Sigmoid colon (tissue), 7 donors: ENCODE measurements at places on chromosomes 3 and 15. TPM values are rescaled to one million over a fixed set of nuclear protein-coding genes. Genes with fewer than 3 reads are reported as not detected.

UNC13C gene
- polyA plus RNA-seq = under 0.01 TPM

SLC38A3 gene
- not detected for polyA plus RNA-seq

SYNPR gene
- not detected for polyA plus RNA-seq

GNAT1 gene
- polyA plus RNA-seq = 0.06 TPM

OR4M2 gene
- polyA plus RNA-seq = not detected

GREM1 gene
- 33.2 TPM for polyA plus RNA-seq

NAALADL2 gene
- polyA plus RNA-seq = 1.8 TPM

FOXL2NB gene
- polyA plus RNA-seq = not detected

TMEM43 gene
- polyA plus RNA-seq = 6.0 TPM

EFCC1 gene
- polyA plus RNA-seq = 2.4 TPM

CHCHD6 gene
- polyA plus RNA-seq = 15.5 TPM

CATSPER2 gene
- polyA plus RNA-seq = under 0.01 TPM

KLHL40 gene
- polyA plus RNA-seq = not detected

SNRPA1 gene
- polyA plus RNA-seq = 70.3 TPM

CCDC80 gene
- 1.8 TPM for polyA plus RNA-seq

MANF gene
- polyA plus RNA-seq = 16.8 TPM

ZNF80 gene
- polyA plus RNA-seq = not detected

ZNF774 gene
- polyA plus RNA-seq = 1.4 TPM

GHSR gene
- polyA plus RNA-seq = not detected

SLC25A36 gene
- polyA plus RNA-seq = 15.5 TPM

FBXL2 gene
- polyA plus RNA-seq = 1.2 TPM

SH2D7 gene
- 3.0 TPM for polyA plus RNA-seq

SEC22A gene
- polyA plus RNA-seq = 13.5 TPM

GATM gene
- polyA plus RNA-seq = 10.3 TPM

IL16 gene
- 52.8 TPM for polyA plus RNA-seq

LRRN1 gene
- not detected for polyA plus RNA-seq

ALPK3 gene
- under 0.01 TPM for polyA plus RNA-seq

ABCF3 gene
- polyA plus RNA-seq = 45.6 TPM

ARRDC4 gene
- polyA plus RNA-seq = 143 TPM

AADAC gene
- not detected for polyA plus RNA-seq

NR2C2 gene
- 6.0 TPM for polyA plus RNA-seq

CRABP1 gene
- polyA plus RNA-seq = not detected

ATP10A gene
- 3.2 TPM for polyA plus RNA-seq

ARHGAP31 gene
- polyA plus RNA-seq = 5.4 TPM

ITIH4 gene
- polyA plus RNA-seq = not detected

LTK gene
- polyA plus RNA-seq = 4.8 TPM

LRRC2 gene
- polyA plus RNA-seq = 2.4 TPM

RAB6B gene
- polyA plus RNA-seq = 5.1 TPM

FOXB1 gene
- polyA plus RNA-seq = not detected

EXD1 gene
- not detected for polyA plus RNA-seq

AHSG gene
- 0.04 TPM for polyA plus RNA-seq

BTBD1 gene
- 39.0 TPM for polyA plus RNA-seq

ALDH1L1 gene
- polyA plus RNA-seq = 8.5 TPM

GOLGA6L9 gene
- polyA plus RNA-seq = 3.6 TPM

ECE2 gene
- polyA plus RNA-seq = not detected

MYRIP gene
- 4.2 TPM for polyA plus RNA-seq

PCOLCE2 gene
- polyA plus RNA-seq = 13.2 TPM

REC114 gene
- not detected for polyA plus RNA-seq

LAMB2 gene
- 26.6 TPM for polyA plus RNA-seq
